ENCODE measurements at places on chromosomes 7 and 10. TPM values are rescaled to one million over a fixed set of nuclear protein-coding genes. Genes with fewer than 3 reads are reported as not detected.

Gene LDB3
- total RNA-seq: 15.9 TPM

Gene STEAP1B
- total RNA-seq: 0.73 TPM

Gene SCART1
- total RNA-seq: 5.3 TPM

Gene BICC1
- 13.5 TPM for total RNA-seq

Gene NXPH1
- total RNA-seq: not detected

Gene CTBP2
- 94.5 TPM for total RNA-seq

Gene PPP1R9A
- 39.5 TPM for total RNA-seq

Gene CYP51A1
- 96.3 TPM for total RNA-seq

Gene PON3
- total RNA-seq: 5.5 TPM

Gene ERVW-1
- not detected for total RNA-seq

Gene INSYN2A
- total RNA-seq: 0.31 TPM

Gene LBX1
- total RNA-seq: not detected

Gene ABCB4
- total RNA-seq: 4.0 TPM

Gene CUZD1
- total RNA-seq: 0.94 TPM

Gene ANKRD1
- 0.62 TPM for total RNA-seq

Gene SH2D4B
- not detected for total RNA-seq

Gene MSS51
- 3.0 TPM for total RNA-seq

Gene INMT
- total RNA-seq: 31.4 TPM

Gene PDE6C
- not detected for total RNA-seq

Gene ZNF679
- total RNA-seq: not detected

Gene ADAMTS14
- 2.1 TPM for total RNA-seq

Gene POLR2J2
- total RNA-seq: 17.3 TPM

Gene SLC26A5
- total RNA-seq: 6.2 TPM

Gene HPSE2
- 5.7 TPM for total RNA-seq

Gene PYROXD2
- total RNA-seq: 25.8 TPM

Gene HKDC1
- total RNA-seq: 0.10 TPM

Gene PNLIPRP1
- not detected for total RNA-seq

Gene HEPACAM2
- total RNA-seq: not detected

Gene OR6B1
- total RNA-seq: not detected

Gene ZNF212
- 11.2 TPM for total RNA-seq

Gene HILPDA
- total RNA-seq: 22.3 TPM

Gene ZCWPW1
- 4.3 TPM for total RNA-seq

Gene MKX
- 0.94 TPM for total RNA-seq

Gene ST7
- total RNA-seq: 25.4 TPM

Gene FRMD4A
- total RNA-seq: 37.9 TPM

Gene TSPAN13
- total RNA-seq: 50.2 TPM

Gene TUBB8
- 0.78 TPM for total RNA-seq

Gene HMX3
- not detected for total RNA-seq

Gene PLAC9
- total RNA-seq: 44.2 TPM

Gene CTAGE4
- 4.0 TPM for total RNA-seq

Gene SPDYE3
- total RNA-seq: not detected

All from ureter (tissue), 1 donor.